ENCODE measurements at places on chromosomes 3 and 15.

DNA sequence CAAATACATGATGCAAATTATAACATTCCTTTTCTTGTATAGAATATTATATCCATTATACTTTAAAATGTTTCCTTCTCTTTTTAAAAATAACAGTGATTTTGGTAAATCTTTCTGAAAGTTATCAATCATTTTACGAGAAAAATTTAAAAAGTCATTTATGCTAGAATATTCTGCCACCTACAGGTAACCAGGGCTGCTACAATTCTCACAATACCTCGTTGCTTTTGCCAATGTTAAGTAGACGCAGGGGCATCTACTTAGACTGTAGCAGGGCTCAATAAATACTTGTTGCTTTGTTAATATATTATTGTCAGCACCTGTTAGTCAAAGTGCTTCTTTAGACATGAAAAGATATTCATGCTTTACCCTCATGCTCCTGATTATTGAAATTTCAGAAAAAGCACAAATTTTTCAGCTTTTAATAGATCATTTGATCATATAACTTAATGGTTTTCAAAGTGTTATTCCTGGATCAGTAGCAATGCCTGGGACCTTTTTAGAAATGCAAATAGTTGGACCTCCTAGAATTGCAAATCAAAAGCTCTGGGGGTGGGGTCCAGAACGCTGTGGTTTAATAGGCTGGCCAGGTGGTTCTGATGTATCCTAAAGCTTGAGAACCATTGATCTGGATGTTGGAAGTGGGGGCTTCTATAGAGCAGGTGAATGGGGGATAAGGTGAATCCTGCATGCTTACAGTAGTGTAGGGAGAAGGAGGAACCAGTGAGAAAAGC is 223.6 kb upstream of the PDZRN3 start:
- no peak for DNase-seq

- DNase-seq = no peak
Observed at GRCh38 chr3:193214445-193214844, 26.6 kb upstream of the PLAAT1 start.

DNA sequence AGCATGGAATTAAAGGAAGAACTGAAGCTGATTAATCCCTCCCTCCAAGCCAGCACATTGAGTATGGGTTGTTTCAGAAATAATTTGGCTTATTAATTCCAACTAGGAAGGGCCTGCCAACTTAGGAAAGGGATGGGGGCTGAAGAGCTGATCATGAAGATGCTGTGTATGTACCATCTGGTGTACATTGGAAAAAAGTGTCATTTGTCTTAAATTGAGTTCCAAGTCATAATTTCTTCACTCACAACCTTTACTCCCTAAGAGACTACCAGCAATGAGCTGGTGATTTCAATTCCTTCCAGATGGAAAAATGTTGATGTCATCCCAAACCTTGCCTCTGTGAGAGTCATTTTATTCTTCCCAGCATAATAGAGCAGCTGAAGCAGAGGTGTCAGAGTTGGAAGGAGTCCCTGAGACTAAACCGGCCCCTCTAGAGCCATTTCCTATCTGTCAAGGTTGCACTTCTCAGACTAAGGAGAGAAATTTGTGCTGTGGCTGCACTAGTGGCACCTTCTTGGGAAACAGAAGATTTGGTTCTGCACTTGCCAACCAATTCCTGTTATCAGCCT is 79.4 kb downstream of the GTPBP8 start:
- DNase-seq = no peak

- DNase-seq = no peak
Observed at GRCh38 chr3:151964743-151965142, 91.3 kb downstream of the SUCNR1 start.

GRCh38 chr3:161014843-161015749 is 90.1 kb downstream of the B3GALNT1 start:
- no peak for DNase-seq

- DNase-seq = no peak
Observed at GRCh38 chr3:14861446-14862302, 42.9 kb downstream of the FGD5 start.

DNA sequence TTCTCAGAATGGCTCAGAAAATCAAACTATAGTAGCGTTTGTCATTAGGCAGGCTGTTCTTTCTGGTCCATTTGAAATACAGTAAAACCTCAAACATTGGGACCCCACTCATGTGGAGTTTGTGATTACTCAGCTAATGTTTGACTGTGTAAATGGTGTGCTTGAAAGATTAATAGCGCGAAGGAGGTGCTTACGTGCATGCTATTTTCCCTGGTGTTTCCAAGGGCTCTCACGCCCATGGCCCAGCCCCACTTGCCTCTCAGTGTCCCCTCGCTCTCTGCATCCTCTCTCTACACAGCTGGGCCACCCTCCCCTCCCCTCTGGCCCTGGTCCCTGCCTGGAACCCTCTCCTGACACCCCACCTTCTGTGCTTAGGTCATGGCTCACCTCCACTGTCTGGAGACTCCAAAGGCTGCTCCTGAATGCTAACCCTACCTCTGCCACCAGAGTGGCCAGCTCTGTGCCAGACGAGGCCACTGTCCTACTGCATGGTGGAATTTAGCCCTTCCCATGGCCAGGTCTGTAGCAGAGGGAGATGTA is 194.2 kb downstream of the PLCL2 start:
- no peak for DNase-seq

DNA sequence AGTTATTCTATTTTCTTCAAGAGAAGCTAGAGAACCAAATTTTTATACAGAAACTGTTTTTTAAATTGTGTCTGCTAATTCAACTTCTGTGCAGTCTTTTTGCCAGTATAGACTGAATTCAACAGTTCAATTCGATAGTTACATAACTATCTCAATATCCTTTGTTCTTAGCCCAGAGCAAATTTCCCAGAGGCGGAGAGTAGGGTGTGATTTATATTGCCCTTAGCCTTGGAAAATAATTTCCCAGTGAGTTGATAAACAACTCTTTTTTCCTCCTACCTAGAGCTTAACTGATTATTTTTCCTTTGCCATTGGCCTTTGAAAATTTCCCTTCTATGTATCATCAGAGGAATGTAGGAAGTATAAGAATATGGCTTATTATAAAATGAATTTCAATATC is 420.5 kb downstream of the NSUN3 start:
- DNase-seq = no peak

DNA sequence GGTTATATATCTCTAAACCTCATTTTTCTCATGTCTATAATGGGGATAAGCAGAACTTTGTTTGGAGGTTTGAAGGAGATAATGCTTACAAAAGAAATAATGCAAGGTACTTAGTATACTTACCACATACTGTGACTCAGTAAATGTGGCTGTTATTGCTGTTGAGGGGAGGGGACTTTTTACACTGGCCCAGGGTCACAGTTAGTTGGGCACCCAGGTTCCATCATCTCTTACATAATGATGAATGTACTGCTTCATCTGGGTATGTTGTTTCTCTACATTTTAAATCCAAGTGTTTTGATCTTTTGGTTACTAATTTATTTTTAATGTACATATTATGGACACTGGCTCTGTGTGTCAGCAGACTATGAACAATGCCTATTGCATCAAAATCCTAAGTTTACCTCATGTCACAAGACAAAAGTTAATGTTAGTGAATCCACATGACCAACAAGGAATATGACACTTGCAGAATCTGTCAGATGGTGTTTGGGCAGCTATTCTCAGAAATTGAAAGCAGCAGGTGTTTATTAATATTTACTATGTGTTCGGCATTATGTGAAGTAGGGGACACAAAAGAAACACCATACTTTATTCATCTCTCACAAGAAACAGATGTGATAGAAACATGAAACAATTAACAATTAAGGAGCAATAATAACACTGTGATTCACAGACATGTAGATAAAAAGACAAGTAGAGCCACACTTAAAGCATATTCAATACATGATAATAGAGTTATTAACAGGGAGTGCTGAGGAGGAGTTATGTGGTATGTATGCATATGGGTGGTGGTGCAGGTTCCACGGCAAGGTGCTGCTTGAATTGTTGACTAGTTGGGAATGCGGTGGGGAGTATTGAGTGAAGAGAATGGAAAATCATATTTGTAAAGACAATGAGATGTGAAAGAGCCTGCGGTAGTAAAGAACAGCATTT is 109.7 kb downstream of the GALK2 start:
- DNase-seq = no peak

DNA sequence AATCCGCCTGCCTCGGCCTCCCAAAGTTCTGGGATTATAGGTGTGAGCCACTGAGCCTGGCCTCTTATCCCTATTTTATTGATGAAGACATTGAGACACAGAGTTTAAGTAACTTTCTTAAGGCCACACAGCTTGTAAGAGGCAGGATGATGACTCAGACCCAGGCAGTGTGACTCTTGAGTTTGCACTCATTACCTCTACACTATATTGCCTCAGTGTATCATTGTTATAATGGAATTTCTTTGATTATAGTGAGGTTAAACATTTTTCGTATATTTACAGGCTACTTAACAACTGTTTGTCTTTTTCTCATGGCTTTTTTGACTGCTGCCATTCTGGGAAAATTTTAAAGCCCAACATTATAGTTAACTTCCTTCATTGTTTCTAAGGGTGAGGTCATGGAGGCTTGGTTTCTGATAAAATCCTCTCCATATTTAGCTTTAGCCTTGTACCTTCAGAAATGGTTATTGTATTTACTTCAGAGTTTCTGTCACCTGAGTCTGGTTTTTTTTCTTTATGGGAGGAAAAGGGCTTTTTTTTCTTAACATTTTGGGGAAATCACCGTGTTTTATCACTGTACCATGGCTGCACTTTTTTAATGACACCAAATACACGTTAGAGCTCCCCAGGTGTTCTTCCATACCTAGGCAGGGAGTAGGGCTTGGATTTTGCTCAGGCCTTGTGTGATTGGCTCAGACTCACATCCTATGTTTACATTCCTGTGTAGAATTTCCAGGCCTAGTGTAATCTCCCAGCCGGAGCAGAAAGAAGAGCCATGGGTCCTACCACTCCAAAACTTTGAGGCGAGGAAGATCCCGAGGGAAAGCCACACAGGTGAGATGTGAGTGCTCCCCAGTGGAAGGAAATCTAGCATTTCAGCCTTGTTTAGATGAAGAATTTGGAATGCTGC is 6.3 kb downstream of the ZNF774 start:
- no peak for DNase-seq

- DNase-seq = no peak
Observed at GRCh38 chr3:78734048-78734637, 1033.7 kb downstream of the ROBO1 start.

- no peak for DNase-seq
Observed at GRCh38 chr15:29682781-29683180, 139.5 kb downstream of the TJP1 start.

GRCh38 chr3:9899289-9899791 is 3.3 kb upstream of the IL17RE start:
- DNase-seq = no peak

- DNase-seq = no peak
Observed at GRCh38 chr3:155086051-155086450, 5.9 kb downstream of the MME start.

- DNase-seq = no peak
Observed at GRCh38 chr3:7264196-7264526, 403.2 kb downstream of the GRM7 start.

DNA sequence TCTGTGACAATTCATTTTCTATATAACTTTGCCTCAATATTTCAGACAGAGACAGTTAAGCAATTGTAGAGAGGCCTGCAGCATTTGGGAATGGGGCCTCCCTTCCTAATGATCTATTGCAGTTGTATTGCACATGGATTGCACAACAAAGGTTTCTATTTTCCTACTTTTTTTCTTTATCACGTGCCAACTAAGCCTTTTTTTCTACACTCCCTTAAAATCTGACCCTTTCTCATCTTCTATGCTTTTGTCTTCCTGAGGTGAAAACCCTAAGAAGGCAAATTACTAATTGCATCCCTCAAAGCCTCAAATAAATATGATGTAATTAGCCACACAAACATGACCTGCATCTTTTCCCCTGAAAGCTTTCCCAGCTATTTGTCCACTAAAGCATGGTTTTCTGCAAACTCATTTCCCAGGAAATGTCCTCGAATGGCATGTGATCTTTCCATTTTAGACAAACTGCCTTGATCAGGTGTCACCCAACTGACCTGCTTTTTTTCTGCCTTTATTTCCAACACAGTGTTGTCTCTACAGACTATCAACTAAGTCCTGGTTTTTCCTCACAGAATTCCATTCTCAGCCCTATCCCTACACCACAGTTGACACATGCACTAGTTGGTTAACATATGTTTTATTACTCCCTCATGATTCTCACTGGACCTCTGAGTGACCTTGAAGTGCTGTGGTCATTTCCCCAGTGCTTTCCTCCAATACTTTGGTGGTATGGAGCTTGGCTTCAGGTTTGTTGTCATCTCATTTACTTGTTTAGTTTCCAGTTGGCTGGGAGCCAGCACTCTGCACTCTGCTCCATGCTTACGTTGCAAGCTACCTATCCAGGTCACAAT is 31.9 kb upstream of the TSC22D2 start:
- no peak for DNase-seq

DNA sequence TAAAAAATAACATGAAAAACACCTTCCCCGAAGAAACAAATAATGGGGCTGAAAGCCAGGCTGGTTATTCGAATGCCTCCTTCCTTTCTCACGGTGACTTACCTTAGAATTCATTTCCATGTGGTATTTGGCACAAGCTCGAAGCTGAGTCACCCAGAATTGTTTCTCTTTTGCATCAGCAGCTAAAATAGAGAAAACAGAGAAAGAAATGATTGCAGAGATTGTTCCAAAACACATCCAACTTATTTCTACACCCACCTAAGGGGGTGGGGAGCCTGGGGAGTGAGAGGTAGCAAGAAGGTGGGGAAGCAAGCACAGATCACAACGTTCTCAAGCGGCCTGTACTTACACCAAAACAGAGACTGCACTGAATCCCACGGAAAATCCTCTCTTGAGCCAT is 104.7 kb downstream of the OSBPL10 start:
- DNase-seq = no peak

DNA sequence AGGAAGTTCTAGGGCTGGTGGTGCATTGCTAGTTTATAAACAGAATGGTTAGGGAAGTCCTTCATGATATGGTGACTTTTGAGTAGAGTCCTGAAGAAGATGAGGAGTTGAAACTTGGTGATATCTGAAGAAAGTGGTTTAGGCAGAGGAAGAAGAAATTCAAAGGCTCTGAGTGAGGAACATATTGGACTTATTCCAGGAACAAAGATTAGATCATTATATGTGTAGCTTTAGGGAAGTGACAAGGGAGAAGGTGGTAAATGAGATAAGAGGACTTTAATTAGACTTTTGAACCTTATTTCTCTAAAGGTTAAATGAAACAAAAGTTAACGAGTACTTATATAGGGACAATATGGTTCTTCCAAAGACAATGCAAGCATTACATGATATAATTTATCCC is 286.7 kb downstream of the DOCK3 start:
- DNase-seq = no peak

- peak; percentile 53 for DNase-seq
Observed at GRCh38 chr3:73846951-73847350, 222.2 kb upstream of the PDZRN3 start.
